Globus pallidus (tissue), 1 donor: ENCODE measurements at places on chromosomes 2 and 18.

- DNase-seq: no peak
Measured at GRCh38 chr2:168642873-168643272, 159.6 kb upstream of the NOSTRIN start.

- no peak for DNase-seq
Measured at GRCh38 chr2:75135776-75136400, 63.4 kb downstream of the TACR1 start.

DNA sequence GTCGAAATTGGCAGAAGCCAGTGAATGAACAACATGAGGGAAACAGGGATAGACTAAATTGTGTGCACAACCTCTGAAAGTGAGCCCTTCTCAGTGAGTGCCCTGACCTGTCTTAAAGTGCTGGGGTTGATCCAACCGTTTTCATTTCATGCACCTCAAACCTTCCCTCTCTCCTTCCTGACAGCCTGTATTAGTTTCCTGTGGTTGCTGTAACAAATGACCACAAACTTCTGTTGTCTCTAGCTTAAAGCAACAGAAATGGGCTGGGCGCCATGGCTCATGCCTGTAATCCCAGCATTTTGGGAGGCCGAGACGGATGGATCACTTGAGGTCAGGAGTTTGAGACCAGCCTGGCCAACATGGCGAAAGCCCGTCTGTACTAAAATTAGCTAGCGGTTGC lies 48.8 kb upstream of the PPP1CB start:
- DNase-seq: no peak

DNA sequence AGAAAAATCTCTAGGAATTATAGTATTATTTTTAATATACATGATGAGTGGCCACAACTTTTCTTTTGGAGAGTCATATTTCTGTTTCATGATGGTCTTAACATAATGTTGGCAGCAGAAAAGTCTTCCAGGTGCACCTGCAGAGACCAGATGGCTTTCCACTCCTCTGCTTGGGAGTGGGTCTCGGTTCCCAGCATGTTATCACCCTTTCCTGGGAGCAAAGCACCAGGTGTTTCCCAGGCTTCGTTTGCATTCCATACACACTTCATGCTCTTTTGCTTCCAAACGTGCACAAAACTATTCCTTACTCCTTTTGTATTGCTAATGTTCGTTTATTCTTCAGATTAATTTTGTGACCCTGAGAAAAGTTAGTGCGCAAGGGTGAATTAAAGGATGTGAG lies 305.2 kb downstream of the CDH2 start:
- no peak for DNase-seq
